IMR-90 (cell line): ENCODE measurements at places on chromosomes 1 and 21.
A peak's percentile ranks its signal among the peaks of the same experiment; 100 is the strongest.

DNA sequence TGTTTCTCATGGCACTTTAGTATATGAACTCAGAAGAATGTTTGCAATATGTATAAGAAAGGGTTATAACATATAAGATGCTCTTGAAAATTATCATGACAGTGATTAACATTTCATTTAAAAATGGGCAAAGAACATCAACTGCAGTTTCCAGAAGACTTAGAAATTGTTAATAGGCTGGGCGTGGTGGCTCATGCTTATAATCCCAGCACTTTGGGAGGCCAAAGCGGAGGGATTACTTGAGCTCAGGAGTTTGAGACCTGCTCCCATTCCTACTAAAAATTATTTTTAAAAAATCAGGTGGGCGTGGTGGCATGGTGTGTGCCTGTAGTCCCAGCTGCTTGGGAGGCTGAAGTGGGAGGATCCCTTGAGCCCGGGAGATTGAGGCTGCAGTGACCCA lies 23.1 kb downstream of the MTF2 start:
- DNase-seq, result no peak

- DNase-seq, result no peak
Measured at GRCh38 chr1:40380817-40381216, 7.3 kb downstream of the SMAP2 start.

DNA sequence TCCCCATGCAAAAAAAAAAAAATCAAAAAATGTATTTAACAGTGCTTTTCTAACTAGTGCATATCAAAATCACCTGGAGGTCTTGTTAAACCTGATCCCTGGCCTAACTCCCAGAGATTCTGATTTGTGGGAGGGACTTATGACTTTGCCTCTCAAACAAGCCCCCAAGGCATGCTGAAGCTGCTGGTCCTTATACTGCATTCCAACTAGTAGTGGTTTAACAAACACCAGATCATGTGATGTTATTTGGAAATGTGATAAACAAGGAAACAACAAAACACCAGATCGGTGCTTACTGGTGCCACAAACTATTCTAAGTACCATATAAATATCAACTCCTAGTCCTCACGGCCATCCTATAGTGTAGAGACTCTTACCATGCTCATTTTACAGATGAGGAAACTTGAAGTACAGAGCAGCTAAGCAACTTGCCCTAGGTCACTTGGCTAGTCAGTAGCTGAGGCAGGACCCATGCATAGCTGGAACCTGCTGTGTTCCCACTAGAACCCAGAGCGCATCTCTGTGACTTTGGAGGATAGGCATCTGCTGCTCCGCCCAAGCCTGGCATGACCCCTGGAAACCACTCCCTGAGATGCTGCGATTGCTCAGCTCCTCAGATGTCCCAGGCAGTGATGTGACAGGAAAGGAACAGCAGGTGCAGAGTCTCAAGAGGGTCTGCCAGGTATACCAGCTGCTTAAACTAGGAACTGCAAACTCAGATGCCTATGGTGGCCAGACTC lies 38.1 kb downstream of the SOX13 start:
- no peak for DNase-seq

DNA sequence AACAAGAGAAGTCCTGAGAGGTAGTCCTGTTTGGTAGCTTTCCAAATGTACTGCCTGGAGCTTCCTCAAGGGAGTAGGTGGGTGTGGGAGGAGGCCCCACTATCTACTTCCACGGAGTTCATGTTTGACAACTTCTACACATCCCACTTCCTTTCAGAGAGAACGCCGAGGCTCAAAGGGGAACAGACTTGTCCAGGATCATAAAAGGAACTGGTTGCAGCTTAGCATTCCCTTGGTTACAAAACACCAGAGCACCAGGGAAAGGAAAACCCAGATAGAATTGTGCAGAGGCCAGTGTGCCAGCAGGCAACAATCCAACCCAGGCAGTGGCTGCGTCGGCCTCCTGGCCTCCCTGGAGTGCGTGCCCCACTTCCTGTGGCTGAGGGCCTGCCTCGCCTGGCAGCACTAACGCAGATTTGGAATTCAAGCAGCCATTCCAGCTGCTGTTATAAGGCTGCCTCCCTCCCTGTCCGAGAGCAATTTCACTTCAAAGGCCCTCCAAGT lies 4.2 kb upstream of the RAP1GAP start:
- DNase-seq, result peak; percentile 25

DNA sequence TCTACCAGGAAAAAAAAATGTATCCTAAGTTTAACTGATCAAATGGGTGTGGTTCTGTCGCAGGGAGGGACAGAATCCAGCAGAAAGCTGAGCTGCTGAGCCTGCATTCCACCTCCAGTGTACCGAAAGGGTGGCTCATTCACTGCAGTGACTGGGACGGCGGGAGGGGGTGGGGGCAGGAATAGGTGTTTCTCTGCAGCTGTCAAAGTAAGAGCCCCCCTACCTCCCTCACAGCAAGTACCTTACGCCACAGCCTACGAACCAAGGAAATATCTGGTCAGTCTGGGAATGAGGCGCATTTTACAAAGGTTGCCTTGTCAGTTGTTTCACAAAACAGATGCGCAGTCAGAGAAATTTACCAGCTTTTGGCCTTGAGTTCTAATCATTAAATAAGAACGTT lies 1.7 kb downstream of the S100B start:
- no peak for DNase-seq

GRCh38 chr21:37467082-37467481 lies 100.5 kb downstream of the DYRK1A start:
- DNase-seq, result no peak

- DNase-seq, result no peak
Measured at GRCh38 chr21:18249672-18250071, 5.0 kb downstream of the CHODL start.

- DNase-seq, result peak; percentile 4
Measured at GRCh38 chr1:47751996-47752451, 245.2 kb downstream of the TRABD2B start.
